Urinary bladder (tissue), 4 donors: ENCODE measurements at places on chromosomes 12 and 14.

- DNase-seq, result no peak
Observed at GRCh38 chr12:110343114-110343513, 60.4 kb downstream of the ANAPC7 start.

- no peak for DNase-seq
Observed at GRCh38 chr12:89250213-89250612, 102.1 kb downstream of the DUSP6 start.

DNA sequence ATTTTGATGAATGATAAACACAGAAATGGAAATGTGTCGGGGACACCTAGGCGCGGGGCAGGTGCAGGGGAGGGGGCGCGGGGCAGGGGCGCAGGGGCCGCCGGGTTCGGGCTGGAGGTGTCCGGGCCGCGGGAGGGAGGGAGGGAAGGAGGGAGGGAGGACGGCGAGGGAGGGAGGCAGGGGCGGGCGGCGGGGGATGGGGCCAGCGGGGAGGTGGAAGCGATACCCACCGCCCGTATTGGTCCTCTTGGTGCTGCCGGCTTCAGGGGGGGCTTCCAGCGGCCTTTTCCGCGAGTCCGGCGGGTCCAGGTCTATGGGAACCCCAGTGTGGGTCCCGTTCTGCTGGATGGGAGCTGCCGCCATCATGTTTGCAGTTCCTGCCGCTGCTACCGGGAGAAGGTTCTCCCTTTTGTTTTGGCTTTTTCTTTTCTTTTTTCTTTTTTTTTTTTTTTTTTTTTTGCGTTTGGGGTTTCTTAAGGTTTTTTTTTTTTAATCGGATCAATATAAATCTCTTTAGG, 703 bp downstream of the NOVA1 start:
- DNase-seq, result peak; percentile 26

DNA sequence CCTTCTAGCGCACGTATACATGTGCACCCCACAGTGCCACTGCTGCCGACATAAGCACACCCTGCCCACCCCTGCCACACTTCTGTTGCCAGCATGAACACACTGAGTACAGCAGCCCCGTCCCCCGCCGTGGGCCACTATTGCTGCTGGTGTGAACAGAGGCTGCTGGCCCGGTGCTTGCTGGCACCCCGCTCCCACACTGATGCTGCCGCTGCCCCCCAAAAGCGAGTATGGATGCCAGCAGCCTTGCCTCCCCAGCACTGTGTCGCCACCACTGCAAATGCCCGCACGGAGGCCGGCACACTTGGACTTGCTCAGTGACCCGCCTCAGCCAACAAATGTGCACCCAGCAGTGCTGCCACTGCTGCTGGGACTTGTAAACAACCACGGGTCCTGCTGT, 872.4 kb upstream of the ATXN7L3B start:
- no peak for DNase-seq

GRCh38 chr14:35406506-35407305, 2.2 kb upstream of the NFKBIA start:
- no peak for DNase-seq

- DNase-seq, result no peak
Observed at GRCh38 chr14:39107591-39107996, 4.6 kb upstream of the SEC23A start.

DNA sequence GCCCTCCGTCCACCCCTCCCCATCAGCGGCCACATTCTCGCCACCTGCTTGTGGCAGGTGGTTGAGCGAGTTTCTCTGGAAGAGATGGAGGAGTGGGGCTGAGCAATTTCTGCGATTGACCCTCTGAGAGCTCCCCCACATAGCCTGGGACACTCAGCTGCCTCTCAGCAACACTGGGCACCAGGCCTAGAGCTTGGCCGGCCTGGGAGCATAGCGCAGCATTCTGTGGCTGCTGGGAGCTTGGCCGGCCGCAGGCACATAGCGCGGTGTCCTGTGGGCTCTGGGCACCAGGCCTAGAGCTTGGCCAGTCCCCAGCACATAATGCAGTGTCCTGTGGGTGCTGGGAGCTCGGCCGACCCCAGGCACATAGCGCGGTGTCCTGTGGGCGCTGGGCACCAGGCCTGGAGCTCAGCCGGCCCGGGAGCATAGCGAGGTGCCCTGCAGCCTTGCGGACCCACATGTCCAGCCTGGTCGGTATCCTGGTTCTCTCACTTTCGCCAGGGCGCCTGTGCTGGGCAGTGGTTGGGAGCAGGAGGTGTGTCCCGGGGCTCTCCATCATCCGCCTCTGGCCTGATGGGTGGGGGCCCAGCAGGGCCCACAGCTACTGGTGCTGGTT, 43.8 kb downstream of the LRCOL1 start:
- DNase-seq, result no peak

GRCh38 chr12:90729736-90730135, 225.2 kb downstream of the CCER1 start:
- DNase-seq, result no peak

DNA sequence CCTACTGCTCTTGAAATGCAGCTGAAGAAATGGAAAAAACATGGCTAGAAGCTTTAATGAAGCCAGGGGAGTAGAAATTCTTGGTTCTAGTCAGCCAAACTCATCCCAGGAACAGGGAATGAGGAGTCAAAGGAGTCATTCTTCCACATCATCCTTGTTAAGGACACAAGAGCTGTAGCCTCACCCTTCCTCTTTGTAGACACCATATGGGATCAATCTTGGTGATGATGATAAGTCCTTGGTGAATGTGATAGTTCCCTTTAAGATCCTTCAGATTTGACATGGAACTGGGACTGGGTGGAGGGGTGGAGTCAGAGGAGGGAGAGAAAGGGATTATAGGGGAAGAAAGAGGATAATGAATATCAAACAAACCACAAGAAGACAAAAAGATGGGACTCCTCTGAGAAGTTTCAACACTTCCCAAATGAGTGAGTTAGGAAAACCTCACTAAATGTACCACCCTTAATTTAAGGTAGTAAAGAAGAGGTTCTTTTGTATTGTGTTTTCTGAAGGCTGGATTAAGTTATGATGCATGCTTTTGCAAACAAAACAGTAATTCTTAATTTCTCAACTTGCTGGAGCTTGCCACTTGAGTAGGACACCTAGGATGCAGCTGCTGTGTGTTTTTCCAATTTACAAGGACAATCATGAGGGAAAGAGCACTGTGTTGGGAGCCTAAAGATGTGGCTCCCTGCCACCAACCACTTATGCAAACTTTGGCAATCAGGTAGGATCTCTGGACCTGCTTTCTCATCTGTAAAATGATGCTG, 104.0 kb downstream of the WIF1 start:
- DNase-seq, result no peak

DNA sequence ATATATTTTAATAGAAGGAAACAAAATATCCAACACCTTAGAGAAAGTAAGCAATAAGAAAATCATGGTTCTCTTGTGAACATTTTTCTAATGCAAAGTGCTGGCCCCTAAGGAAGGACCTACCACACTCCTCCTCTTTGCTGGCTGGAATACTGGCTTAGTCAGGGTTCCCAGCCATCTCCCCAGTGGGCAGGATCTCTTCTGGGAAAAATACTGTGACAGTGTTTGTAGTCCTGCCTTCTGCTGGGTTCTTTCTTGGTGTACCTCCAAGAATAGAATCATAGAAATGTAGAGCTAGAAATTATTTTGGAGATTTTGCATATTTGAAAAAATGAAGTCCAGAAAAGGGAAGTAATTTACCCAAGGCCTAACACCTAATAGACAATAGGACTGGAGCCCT, 31.9 kb downstream of the KCNMB4 start:
- DNase-seq, result no peak

GRCh38 chr12:102992720-102993119, 35.2 kb downstream of the ASCL1 start:
- DNase-seq, result no peak

- no peak for DNase-seq
Observed at GRCh38 chr12:70031046-70031445, 206.0 kb downstream of the MYRFL start.

- no peak for DNase-seq
Observed at GRCh38 chr12:109065154-109065852, 12.9 kb downstream of the USP30 start.

DNA sequence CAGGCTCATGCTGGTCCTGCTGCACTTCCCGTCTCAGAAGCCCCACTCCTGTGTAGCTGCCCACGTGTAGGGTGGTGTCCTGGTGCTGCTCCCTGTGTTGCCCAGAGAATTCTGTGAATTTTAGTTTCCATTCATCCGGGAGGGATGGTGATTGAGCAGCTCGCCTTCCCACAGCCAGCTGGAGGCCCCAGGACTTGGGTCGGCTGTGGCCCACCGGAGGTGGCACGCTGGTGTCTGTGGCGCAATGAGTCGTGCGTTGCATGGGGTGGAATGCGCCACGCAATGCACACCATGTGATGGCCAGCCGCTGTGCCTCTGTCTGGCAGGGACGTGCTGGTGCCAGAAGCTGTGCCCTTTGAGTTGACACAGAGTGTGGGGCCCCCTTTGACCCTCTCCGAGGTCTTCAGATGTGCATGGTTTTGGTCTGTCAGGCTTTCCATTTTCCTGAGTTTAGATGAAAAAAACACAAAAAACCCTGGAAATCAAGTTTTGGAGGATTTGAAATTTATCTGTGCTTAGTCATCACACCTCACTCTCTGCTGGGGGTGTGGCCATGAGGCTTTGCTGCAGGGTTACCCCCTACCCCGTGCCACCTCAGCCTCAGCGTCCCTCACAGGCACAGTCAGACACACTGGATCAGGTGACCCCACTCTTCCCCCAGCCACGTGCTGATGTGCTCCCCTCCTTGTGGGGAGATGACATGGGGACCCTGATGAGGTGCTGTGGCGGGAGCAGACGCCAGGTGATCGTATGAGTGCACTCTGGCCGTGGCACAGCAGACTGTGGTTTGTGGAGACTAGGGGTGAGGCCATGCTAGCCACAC, 64.6 kb downstream of the EP400 start:
- no peak for DNase-seq

DNA sequence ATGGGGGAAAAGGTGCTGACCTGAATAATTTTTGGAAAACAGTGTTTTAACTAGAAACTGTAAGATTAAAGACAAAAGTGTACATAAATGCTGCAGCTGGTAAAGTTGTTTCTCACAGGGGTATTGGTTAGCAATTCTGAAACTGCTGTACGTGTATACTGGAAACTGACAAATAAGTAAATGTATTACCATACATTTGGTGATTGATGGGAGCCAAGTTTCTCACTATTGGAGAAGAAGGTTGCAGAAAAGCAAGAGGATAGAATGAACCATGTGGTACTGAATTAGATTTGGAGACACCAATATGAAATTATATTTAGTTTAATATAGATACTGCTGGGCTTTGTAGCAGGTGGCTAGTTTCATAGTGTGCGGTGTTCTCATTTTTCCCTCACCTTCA, 19.6 kb upstream of the FBXO33 start:
- DNase-seq, result no peak

- no peak for DNase-seq
Observed at GRCh38 chr12:125205386-125205785, 140.2 kb downstream of the AACS start.

GRCh38 chr14:53019406-53019805, 68.6 kb upstream of the FERMT2 start:
- DNase-seq, result no peak

DNA sequence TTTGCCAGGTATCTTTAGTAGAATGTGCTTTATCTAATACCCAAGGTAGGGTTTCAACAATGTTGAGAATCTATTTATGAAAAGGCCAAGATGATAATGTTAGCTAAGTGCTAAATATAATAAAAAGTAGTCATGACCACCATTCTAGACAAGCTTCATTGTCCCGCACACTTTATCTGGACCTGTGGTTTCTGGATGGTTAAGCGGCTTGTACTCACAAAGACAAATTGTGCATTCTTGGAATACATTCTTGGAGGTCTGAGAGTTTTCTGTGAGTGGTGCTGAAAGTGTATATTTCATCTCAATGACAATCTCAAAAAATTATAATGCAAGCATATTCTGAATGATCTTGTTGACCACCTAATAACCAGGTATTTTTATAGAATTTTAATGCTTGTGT, 646.9 kb downstream of the DIO2 start:
- no peak for DNase-seq

DNA sequence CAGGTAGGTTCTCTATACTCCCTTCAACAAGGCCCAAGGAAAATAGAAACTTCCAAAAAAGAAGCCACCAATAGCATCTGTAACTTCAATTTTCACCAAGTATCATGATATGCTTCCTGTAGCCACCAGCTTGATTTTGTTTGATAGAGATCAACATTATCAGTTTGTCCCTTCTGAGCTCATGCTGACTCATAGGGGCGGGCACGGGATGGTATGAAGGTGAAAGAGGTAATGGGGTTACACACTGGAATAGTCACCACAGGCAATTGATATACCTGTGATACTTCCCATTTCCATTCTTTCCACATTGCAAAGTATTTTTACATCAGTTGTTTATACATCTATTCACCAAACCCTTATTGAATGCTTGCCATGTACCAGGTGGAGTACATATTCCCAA, 134.1 kb downstream of the KCNA5 start:
- DNase-seq, result no peak

DNA sequence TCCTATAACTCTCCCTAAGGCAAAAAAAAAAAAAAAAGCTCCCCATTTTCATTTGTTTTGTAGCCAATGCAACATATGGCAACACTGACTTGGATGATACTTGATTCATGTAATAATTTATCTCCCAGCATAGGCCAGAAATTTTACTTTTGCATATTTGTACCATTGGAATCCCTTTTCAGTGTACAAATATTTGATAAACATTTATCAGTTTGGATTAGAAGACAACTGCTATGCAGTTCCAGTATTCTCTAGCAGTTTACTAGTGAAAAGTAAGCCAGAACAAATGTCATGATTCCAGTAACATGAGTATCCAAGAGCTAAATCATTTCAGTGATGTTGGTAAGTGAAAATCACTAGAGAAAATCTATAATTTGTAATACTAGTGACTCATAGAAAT, 392.3 kb downstream of the CCER1 start:
- DNase-seq, result no peak

GRCh38 chr12:1324910-1325309, 269.5 kb downstream of the FBXL14 start:
- DNase-seq, result no peak

GRCh38 chr12:6384499-6385436, 806 bp downstream of the LTBR start:
- no peak for DNase-seq

GRCh38 chr14:93972618-93973205, 3.7 kb downstream of the ASB2 start:
- DNase-seq, result no peak

- no peak for DNase-seq
Observed at GRCh38 chr12:1805441-1806081, 14.8 kb upstream of the LRTM2 start.

DNA sequence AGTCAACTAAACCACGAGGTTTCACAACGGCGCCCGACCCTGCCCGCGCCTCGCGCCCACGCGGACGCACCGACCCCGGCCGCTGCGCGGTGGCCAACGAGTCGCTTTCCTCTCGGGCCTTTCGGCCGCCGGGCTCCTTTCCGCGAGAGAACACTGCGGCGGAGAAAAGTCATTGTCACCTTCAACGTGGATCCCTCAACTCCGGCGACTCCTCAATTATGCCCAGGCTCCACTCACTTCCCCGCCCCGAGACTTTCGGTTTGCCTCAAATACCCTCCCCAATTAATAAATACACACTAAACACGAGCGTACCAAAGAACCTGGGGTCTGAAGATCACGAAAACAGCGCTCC, 450 bp downstream of the SINHCAF start:
- no peak for DNase-seq

GRCh38 chr12:27343255-27344000, 10.8 kb downstream of the BMAL2 start:
- DNase-seq, result no peak

GRCh38 chr14:67002994-67003753, 186.1 kb upstream of the GARIN2 start:
- DNase-seq, result no peak
